ENCODE measurements at places on chromosomes 7 and 10.

- DNase-seq: no peak
These were observed 49.5 kb downstream of the PRR15 start for GRCh38 chr7:29613100-29613499.

DNA sequence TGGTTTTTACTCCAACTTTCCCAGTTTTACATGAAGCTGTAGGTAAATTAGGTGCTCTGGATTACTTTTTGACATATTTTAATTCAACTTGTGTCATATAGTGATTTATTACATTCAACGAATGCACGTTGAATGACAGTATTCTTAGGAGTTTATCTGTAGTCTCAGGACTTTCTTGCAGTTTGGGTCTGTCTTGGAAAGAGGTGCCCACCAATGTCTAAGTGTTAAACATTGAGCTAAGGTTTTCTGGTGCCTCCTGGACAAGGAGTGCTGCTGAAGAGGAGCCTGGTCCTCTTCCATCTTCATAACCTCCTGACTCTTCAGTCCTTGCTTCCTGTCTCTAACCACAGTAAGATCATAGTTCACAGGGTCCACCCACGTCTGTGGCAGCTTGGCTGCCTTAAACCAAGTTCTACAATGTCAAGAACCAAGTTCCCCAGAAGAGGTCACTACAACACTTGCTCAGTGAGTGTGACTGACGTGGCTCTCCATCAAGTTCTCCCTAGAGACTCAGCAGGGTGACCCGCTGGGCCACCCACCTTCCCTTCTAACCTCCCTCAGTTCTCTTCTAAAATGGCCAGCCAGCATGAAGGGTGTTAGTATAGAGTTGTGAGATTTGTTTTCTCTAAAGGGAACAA is 6.1 kb downstream of the NPY start:
- DNase-seq: no peak

DNA sequence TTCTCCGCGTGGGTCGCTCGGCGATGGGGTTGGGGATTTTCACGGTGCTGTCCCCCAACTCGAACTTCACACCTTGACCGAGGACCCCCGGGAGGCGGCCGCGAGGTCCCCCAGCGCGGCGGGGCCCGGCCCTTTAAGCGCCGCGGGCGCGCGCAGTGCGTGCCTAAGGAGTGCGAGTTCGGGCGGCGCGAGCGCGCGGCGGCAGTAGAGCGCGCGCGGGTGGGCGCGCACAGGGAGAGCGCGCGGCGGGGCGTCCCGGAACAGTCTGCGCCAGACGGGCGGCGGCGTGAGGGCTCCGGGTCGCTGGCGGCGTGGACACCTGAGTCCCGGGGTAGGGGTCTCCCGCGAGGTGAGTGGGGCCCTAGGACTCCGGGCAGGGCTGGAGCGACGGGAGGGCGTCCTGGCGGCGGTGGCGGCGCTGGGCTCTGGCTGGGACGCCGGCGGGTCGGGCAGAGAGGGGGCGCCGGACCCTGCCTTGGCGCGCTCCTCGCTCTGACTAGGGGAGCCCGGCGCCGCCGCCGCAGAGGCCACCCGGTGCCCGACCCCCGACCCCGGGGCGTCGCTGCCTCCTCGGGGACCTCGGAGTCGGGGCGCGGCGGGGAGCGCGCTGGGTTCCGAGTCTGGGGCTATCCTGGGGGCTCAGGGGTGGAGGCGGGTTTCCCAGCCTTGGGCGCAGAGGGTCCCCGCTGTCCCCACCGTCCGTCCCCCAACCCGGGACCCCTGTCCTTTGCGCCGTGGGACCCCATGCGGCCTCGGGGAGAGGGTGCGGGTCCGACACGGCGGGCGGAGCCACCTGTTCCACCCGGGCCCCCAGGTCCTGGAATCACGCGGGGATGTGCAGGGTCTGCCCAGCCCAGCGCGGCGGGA is at the start of gene PROSER2:
Gene PROSER2, plus strand, starts transcription at position 235 of the 867 bp plus-strand sequence. CDS start 28,722 bp downstream, outside the sequence.
- no peak for DNase-seq

- DNase-seq: no peak
These were observed 137.7 kb downstream of the ETV1 start for GRCh38 chr7:13851736-13852135.

DNA sequence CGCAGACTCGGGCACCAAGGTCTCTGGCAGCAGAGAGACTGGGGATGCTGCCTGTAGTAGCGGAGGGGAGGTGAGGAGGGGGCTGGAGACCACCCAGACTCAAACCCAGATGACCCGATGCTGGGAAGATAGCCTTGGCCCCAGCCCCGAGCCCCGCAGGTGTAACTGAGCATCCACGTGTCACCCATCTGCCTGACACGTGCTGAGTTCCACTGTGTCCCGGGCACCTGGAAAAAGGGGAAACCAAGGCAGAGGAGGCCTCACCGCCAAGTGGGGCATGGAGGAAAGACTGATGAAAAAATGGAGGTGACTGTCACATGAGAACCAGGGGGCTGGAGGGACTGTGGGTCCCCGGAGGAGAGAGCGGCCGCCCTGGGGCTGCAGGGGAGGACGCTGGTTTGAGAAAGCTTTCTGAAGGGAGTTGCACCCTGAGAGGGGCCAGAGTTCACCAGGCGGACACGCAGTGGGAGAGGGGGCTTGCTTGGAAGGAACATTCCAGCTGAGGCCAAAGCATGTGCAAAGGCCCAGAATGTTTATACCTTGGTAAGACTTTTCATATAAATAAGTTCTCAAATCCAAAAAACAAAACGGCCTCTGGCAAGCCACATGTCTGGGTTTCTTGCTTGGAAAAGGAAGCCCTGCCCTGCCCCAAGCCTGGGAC is 27.4 kb upstream of the ELN start:
- no peak for DNase-seq

- no peak for DNase-seq
These were observed 7.9 kb downstream of the CALML5 start for GRCh38 chr10:5491477-5491876.

GRCh38 chr10:42781893-42782445 is 626 bp upstream of the BMS1 start:
- no peak for DNase-seq

DNA sequence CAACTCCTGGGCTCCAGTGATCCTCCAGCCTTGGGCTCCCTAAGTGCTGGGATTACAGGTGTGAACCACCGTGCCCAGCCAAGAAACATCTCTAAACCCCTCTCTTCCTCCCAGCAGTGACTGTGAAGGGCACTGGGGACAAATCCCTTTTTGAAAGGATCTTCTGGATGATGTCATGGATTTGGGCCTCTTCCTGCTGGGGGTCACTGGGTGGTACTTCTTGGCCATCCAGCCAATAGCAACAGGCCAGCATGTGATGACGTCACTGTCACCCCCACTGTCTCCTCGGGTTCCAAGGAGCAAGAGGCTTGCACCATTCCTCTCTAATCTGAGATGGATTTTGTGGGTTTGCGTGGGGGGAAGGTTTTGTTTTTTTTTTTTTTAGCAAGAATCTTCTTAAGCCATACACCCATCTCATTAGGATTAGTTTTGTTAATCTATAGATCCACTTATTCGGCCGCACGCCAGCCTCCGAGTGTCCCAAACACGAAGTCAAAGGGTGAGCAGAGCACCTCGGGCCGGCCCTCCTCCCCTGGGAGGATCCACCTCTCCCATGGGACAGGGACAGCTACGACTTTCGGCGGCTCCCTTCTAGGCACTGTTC is 29.4 kb upstream of the TNRC18 start:
- no peak for DNase-seq

- no peak for DNase-seq
These were observed 159.5 kb upstream of the AGR3 start for GRCh38 chr7:17041324-17041723.

DNA sequence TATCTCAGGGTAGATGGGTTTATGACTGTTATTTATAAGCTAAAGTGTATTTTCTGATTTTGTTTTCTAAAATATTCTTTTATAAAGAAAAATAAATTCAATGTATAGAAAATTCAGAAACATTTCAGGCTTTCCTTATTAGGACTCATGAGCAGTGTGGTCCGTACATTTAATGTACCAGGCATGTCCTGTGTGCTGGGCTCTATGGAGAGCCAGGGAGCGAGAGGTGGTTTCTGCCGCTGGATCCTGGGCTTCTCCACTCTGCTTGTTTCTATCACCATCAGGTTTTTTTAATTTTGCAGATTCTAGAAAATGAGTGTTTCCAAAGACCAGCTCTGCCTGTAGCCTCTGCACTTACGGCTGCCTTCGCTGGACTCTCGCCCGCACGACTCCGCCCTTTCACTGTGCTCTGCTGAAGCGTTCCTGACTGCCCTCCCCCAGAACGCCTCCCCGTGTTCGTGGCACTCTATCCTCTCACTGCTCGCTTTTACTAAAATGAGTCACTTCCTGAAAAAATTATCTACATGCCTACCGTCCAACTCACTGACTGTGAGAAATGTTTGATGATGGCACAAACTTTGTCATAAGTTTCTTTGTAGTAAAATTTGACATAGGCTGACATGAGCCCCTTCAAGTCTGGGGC is 188.5 kb downstream of the ZMYND11 start:
- DNase-seq: no peak

DNA sequence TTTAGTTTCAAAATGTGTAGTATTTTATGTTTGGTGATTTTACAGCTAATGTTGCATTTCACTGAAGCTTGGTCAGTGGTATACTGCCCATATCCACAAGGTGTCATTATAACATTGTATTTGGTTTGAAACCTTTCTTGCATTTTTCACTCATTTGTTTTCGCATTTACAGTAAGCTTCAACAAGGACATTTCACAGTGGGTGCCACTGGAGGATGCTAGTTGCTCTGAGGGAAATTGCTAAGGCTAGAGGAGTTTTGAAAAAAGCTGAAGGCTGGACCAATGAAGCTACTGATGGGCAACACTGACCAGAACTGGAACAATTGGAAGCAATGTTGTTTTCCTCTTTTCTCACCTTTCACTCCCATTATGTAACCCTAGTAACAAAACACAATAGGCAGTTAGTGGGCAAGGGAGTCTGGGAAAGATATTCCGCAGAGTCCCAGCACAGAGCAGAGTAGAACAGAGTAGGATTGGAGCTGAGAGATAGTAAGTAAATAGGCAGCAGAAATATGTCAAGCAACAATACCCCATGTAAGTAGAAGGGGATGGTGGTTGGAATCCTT is 23.6 kb upstream of the SRI start:
- DNase-seq: no peak

DNA sequence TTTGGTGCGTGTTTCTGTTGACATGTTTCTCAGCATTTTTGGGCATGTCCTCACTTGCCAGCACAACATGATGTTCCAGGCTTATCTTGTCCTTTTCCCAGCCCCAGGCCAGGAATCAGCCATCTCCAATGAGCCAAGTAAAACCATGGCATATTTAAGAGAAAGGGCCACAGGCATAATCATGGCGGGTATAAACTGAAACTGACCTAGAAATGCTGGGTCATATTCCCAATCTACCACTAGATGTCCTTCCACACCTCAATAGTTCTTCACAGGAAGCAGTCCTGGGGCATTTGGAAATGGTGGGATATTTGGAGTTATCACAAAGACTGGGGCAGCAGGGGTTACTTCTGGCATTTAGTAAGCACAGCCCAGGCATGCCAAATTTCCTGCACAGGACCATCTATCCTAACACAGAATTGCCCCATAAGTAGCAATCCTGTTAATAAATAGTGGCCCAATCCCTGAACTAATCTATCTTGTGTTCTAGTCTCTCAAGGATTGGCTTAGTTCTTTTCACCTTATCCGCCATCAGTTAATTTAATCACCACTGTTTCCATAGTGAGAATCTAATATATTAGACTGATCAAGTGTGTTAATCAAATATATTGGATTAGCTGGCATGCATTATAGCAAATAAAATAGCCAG is 101.6 kb downstream of the NPSR1 start:
- DNase-seq: no peak

DNA sequence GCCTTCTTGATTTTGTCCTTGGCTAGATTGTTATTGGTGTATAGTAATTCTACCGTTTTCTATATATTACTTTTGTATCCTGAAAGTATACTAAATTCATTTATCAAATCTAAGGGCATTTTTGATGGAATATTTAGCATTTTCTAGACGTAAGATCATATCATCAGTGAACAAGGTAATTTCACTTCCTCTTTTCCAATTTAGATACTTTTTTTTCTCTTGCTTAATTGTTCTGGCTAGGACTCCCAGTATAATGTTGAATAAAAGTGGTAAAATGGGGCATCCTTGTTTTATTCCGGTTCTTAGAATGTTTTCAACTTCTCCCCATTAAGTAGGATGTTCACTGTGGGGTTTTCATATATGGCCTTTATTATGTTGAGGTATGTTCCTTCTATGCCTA is 260.7 kb downstream of the POLR1F start:
- DNase-seq: no peak

- no peak for DNase-seq
These were observed 83.0 kb upstream of the SEC61G start for GRCh38 chr7:54841772-54842697.

- DNase-seq: no peak
These were observed 491.8 kb upstream of the GHITM start for GRCh38 chr10:83647526-83647925.

All from NCI-H187 (cell line).